ENCODE measurements at places on chromosomes 2 and 18. TPM values are rescaled to one million over a fixed set of nuclear protein-coding genes. Genes with fewer than 3 reads are reported as not detected.

Gene CACNB4
- 0.37 TPM for total RNA-seq

Gene GATA6
- not detected for total RNA-seq

Gene COL4A4
- total RNA-seq: not detected

DNA sequence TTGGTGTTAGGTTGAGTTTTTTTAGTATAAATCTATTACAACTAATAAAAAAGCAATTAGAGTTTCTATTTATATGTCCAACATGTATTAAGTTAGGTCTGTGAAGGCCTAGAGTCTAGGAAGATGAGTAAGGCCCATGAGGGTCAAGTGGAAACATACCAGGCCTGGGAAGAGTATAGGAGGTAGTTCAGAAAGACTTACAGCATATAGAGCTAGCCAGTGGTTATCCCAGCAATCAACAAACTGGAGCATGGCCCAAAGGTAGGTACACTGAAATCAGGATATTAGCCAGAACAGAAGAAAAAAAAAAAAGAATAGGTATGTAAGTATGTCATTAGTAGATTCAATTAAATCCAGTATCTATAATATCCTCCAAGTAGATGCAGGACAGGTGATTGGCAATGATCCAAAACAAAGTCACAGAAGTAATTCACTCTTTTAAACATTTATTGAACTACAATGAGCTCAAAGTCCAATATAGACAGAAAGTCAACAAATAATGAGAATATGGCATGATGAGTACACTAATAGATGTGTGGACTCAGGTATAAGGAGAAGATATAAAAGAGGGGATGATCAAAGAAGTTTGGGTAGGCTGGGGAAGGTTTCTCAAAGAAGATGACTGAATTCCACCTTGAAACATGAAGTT is 70.3 kb downstream of the IKZF2 start:
- DNase-seq: no peak

DNA sequence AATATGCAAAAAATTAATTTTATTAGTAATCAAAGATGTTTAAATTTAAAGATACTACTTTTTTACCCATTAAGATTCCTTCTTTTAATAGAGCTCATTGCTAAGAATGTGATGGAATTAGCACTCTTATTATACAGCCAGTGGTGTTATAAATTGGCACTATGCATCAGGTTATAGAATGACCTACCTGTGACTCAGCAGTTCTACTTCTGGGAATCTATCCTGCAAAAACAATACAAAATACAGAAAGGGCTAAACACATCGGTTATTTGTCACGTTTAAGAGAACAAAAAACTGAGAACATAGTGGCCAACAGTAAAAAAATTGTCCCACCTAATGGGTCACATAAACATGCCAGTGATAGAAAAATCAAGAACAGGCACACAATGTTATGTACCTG is 9.4 kb upstream of the ADD2 start:
- DNase-seq: no peak
